Stimulated activated CD4-positive, alpha-beta T cell treated with anti-CD3 and anti-CD28 coated beads, Interleukin-15, amount 100 ng/mL, for 1 hour (primary cell): ENCODE measurements at places on chromosomes 6 and 20.

- no peak for DNase-seq
These were observed 61.9 kb upstream of the NRSN1 start for GRCh38 chr6:24064106-24064505.

GRCh38 chr6:96659084-96659845 lies 96.3 kb downstream of the FHL5 start:
- DNase-seq, result no peak

DNA sequence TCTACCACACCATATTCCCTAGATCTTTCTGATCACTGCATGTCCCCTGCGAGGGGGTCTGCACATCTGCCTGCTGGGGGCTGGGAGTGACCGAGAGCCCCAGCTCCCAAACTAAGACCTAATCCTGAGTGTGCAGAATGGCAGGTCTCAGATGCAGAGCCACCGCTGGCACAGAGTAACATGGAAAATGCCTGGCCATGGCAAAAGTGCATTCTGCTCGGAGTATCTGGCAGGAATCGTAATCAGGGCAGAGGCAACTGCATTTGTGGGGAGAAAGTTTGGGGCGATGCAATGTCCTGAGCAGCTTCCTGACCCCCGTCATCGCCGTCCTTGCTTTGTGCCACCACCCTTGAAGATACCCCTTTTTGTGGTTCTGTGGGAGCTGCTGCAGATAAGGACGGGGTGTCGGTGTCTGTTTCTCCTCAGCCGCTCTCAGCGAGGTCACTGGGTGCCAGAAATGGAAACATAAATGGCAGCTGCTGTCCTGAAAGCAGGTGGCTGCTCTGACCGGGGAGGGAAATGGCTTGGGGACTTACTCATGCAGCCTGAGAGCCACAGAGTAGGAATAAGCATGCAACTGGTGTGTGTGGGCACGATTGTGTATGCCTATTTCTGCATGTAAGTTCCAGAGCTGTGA lies 157.9 kb downstream of the LY86 start:
- DNase-seq, result no peak

DNA sequence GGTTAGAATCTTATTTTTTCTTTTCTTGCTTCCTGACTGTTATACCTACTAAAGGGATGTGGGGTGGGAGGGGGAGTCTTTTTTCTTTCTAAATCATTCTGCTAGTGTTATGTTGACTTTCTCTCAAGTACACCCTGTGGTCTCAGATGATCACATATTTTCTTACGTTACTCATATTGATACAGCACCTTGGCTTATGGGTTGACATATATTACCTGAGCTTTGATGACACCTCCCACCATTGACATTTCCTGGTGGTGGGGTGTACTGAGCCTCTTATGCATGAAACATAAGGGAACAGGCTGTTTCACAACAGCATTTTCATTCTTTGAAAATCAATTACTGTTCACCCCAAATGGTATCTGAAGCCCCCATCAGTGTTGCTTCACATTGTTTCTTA lies 169.8 kb downstream of the MMS22L start:
- DNase-seq, result no peak
